Posterior vena cava (tissue), 2 donors: ENCODE measurements at places on chromosomes 5 and 9.

DNA sequence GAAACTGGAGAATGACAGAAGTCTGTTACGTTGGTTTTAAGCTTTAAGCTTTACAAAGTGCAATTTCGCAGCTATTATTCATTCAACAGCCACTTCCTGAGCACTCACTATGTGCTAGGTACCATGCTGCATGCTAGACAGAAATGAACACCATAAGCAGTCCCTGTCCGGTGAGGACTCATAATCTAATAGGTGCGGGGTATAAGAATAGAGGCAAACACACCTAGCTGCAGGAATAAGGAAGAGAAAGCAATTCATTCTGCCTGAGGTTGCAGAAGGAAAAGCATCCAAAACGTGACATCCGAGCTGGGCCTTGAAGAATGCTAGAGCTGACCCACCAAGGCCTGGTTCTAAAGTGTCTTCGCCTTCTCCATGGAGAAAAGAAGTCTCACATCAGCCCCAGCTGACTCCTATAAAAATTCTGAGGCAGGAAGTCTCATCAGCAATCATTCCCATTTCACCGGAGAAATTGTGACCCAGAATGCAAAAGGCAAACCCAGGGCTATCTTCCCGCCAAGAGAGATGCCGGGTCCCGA, 542 bp downstream of the FKBP15 start:
- no peak for DNase-seq

- no peak for DNase-seq
These were observed 37.7 kb upstream of the PDE8B start for GRCh38 chr5:77172713-77173328.

- DNase-seq, result no peak
These were observed 539 bp downstream of the ARRDC3 start for GRCh38 chr5:91382530-91383026.

DNA sequence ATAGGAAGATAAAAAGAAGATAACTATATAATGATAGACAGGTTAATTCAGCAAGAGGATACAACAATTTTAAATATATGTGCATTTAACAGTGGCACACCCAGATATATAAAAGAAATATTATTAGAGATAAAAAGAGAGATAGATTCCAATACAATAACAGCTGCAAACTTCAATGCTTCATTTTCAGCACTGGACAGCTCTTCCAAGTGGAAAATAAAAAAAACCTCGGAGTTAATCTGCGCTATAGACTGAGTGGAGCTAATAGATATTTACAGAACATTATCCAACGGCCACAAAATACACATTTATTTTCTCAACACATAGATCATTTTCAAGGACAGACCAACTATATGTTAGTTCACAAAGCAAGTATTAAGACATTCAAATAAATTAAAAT, 1229.5 kb upstream of the CDH6 start:
- no peak for DNase-seq

GRCh38 chr5:86917117-86917579, 299.4 kb downstream of the COX7C start:
- DNase-seq, result no peak
